ENCODE measurements at places on chromosomes 7 and 10.
A peak's percentile ranks its signal among the peaks of the same experiment; 100 is the strongest.

GRCh38 chr10:36462194-36462593, 663.2 kb upstream of the ANKRD30A start:
- no peak for DNase-seq

DNA sequence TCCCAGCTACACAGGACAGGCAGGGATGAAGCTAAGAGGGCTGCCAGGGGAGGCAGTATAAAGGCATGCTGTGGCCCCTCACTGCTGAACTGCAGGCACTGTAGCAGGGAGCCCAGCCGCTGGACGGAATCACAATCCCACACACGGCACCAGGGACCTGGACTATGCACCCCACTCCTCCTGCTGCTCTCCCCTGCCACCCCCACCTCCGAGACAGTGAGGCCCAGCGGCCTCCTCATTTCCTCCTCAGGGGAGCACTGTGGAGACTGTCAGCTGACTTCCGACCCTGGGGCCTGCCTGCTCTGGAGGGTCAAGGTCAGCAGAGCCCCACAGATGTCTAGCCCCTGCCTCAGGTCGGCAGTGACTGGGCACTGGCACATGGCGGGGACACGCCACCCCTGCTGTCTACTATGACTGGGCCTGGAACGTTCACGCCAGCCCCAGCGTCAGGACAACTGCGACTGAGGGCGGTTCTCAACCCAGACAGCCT, 92.7 kb downstream of the FAM53B start:
- DNase-seq: no peak

DNA sequence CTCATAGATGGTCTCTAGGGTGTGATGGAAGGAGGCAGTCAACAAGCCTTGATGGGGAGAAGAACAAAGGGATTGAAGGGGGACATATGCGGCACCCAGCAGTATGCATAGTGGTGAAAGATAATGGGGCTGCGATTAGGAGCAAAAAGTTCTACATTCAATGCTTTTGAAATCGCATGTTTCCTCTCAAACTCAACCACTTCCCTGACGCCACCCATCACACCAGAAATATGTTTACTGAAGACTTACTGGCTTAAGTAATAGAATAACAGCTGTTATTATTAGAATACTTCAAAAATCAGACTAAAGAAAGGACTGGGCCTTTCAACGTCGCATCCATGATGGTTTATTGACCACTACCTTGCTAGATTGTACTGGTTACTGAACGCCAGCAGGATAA, 31.5 kb downstream of the MKRN1 start:
- DNase-seq: no peak

GRCh38 chr10:120456626-120457430, at the start of gene PLPP4:
Gene PLPP4 (plus strand): TSS chr10:120457227. CDS start chr10:120457306, 79 bp downstream.
- DNase-seq: no peak

GRCh38 chr7:45653209-45653907, 79.2 kb downstream of the ADCY1 start:
- DNase-seq: no peak

GRCh38 chr7:128431221-128431620, 21.4 kb upstream of the IMPDH1 start:
- no peak for DNase-seq

DNA sequence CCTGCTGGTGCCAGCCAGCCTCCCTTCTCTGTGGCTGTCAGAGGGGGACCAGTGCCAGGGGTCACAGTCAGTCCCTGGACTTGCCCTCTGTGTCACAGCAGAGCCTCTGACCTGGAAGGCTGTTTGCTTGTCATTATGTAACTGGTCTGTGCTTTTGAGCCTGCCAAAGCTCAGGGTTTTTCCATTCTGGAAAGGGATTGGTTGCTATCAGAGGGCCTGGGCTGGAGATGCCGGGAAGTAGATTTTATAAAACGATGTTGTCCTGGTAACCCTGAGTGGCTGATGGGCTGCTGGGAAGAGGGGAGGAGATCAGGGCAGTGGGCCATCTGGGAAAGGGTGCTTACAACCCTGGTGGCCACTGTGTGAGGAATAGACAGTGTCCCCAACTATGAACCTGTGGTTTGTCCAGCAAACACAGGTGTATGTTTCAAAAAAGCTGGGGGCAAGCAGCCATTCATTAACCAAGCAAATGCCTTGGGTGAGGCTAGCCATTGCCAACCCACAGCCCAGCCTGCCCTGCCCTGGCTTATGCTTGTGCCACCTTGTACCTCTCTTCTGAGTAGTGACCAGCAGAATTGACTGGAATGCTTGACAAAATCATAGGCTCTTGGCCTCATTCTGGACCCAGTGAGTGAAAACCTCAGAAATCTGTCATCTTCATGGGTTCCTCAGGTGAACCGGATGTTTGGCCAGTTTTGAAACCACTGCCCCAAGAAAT, 21.6 kb downstream of the SFTPD start:
- DNase-seq: no peak

- no peak for DNase-seq
Measured at GRCh38 chr10:7942316-7942715, 112.2 kb upstream of the GATA3 start.

DNA sequence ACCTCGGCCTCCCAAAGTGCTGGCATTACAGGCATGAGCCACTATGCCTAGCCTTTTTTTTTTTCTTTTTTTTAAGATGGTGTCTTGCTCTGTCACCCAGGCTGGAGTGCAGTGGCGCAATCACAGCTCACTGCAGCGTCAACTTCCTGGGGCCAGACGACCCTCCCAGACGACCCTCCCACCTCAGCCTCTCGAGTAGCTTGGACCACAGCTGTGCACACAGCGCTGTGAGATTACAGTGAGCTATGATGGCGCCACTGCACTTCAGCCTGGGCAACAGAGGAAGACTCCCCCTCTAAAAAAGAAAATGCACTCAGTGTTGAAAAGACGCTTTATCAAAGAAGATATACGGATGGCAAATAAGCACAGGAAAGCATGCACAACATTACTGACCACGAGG, 16.5 kb upstream of the WIPI2 start:
- no peak for DNase-seq

DNA sequence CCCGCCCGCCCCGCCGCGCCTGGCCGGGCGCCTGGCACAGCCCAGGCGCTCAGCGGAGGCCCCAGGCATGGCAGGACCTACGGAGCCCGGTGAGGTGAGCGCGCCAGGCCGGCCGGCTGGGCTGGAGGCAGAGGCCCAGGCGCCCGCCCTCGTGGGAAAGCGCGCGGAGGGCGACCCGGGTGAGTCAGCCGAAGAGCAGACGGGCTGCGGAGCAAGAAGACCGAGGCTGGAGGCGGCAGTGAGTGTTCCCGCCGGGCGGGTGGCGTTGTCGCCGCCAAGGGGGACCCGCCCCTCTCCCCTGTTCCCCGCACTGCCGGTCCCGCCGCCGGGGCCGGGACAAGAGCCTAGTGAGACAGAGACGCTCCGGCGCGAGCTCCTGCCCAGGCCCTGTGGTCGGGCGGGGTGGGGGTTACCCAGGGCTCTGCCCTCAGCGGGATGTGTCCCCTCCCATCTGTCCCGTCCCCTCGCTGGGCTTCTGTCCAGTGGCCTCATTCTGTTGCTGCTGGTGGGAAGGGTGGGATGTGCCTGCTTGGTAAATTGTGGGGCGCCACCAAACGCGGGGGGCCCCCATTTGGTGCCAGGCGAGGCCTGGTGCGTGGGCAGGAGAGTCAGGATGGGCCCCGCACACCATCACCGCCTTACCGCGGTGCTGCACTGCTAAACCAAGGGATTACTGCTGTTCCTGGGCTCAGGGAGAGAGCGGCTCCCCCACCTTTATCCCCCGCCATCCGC, 17.0 kb upstream of the NODAL start:
- no peak for DNase-seq

GRCh38 chr7:129495987-129496386, 6.3 kb upstream of the SMKR1 start:
- DNase-seq: no peak

GRCh38 chr10:28236591-28236990, 66.3 kb downstream of the MPP7 start:
- no peak for DNase-seq

DNA sequence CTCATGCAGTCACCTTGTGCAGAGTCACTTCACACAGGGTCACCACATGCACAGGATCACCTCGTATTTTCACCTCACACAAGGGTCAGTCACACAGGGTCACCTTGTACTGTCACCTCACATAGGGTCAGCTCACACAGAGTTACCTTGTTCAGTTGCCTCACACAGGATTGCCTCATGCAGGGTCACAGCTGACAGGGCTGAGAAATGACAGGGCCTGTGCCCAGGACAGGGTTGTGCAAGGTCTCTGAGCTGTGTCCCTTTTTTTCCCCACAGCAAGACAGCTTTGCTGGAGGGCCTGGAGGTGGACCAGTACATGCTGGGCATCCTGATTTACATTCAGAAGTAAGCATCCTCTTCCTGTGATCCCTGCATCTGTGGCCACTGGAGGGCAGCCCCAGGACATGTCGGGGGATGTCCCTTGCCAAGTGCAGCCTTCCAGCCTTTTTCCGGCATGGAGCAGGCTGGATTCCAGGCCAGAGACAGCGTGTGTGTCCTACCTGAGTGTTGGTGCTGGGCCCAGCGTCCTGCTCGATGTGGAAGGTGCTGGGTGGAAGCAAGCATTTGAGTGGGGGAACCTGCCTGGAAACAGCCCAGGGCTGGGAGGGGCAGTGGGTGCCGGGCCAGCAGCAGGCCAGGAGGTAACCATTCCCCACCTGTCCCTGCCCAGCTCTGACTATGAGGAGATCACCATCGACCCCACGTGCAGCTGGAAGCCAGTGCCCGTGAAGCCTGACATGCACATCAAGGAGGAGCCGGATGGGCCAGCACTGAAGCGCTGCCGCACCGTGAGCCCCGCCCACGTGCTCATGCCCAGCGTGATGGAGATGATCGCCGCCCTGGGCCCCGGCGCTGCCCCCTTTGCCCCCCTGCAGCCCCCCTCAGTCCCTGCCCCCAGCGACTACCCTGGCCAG, 16.3 kb downstream of the ZMIZ2 start:
- no peak for DNase-seq

GRCh38 chr7:147659036-147659995, 931.2 kb upstream of the C7orf33 start:
- DNase-seq: no peak

- peak; percentile 8 for DNase-seq
Measured at GRCh38 chr10:60032723-60033122, 126.4 kb upstream of the CCDC6 start.

- DNase-seq: no peak
Measured at GRCh38 chr10:44950326-44951225, 9.0 kb upstream of the RASSF4 start.

DNA sequence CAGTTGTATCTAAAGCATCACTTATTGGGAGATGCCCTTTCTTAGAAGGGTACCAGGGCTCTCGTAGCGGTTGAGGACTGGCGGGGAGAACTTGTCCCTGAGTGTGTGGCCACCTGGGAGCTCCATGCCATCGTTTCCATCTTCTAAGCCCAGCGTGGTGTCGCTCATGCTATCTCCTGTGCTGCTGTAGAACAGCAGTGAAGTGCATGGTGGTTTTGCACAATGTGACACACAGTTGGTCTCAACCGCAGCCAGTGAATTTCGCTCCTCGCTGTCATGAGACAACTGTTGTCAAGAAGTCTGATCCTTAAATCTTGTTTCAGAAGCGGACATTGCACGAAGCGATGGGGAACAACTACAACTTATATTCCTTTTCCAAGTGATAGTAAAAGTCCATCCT, 283.4 kb downstream of the GRID1 start:
- DNase-seq: no peak

- no peak for DNase-seq
Measured at GRCh38 chr10:43000021-43000411, 76.9 kb upstream of the RET start.

DNA sequence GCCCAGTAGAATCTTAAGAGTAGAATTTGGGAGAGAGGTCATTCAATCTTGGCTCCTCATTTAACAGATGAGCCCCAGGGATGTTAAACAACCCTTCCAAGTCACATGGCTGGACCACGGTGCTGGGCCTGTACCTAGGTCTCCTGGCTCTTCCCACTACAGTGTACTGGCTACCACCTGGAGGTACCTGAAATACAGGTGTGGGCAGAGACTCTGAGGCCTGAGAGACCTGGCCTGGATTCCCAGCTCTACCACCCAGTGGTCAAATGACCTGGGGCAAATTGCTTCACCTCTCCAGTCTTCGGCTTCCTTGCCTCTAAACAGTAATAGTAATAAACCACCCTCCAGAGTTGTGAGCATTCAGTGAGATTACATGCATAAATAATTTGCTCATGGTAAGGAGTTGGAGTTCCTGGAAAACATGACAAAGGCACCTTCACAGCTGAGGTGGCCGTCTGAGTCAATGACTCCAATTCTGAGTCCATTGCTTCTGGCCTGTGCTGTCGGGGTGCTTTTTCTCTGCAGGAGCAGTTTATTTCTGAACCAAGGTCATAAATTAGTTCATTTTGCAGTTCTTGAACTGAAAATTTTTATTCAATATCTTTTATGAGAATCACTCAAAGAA, 2.7 kb downstream of the GOT1 start:
- no peak for DNase-seq

- no peak for DNase-seq
Measured at GRCh38 chr10:1036341-1036791, 10.7 kb upstream of the IDI2 start.

DNA sequence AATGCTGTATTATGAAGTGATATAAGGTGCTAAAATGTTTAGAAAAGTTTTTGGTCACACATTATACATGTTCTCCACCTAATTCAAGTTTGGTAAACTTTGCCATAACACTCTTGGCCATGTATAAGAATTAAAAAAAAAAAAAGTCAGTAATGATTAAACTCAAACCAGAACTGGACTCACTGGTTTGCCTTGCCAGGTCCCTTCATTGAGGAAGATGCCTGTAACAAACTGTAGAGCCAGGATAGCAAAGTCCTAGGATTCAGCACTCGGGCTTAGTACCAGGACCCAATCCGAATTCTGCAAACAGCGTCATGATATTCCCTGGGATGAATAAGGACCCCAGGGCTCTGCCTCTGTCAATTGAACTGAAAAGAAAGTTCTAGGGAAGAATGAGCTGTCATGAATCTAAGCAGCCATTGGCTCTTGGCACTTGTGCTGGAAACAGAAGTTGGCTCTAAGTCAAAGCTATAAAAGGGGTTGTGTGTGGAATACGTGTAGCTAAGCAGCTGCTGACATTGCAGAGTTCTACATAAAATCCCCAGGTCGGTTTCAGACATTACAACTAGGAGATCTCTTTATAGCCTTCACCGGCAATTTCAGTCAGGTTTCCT, 216.9 kb downstream of the C7orf25 start:
- DNase-seq: no peak

GRCh38 chr7:95577137-95577536, 19.2 kb downstream of the PDK4 start:
- DNase-seq: no peak

GRCh38 chr10:128570319-128570995, 444.2 kb upstream of the MKI67 start:
- DNase-seq: no peak

DNA sequence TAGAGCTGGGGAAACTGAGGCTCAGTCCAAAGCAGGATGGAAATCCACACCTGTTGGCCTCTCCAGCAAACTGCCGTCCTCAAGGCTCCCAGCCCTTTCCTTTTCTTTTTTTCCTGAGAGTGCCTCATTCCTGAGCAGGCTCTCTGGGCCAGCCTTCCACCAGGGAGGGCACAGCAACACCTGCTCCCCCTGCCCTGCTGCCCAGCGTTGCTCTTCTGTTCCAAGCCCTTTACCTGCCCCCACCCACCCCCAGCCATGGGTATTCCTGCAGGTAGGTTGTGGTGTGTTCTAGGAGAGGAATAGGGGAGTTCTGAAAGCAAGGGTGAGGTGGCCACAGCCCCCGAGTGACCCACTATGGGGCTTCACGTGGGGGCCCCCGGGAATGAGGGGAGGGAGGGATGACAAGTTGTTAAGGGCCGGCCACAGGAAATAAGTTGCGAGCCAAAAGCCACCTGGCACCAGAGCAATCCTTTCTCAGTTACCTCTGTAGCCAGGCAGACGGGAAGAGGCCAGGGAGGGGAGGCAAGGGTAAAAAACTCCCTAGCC, 19.3 kb downstream of the VSIR start:
- DNase-seq: no peak

All from activated CD4-positive, CD25-positive, alpha-beta regulatory T cell (primary cell).